ENCODE measurements at places on chromosomes 11 and 22.
A peak's percentile ranks its signal among the peaks of the same experiment; 100 is the strongest.

GRCh38 chr11:64846998-64847666 lies 2.7 kb upstream of the CDC42BPG start:
- peak; percentile 85 for DNase-seq

DNA sequence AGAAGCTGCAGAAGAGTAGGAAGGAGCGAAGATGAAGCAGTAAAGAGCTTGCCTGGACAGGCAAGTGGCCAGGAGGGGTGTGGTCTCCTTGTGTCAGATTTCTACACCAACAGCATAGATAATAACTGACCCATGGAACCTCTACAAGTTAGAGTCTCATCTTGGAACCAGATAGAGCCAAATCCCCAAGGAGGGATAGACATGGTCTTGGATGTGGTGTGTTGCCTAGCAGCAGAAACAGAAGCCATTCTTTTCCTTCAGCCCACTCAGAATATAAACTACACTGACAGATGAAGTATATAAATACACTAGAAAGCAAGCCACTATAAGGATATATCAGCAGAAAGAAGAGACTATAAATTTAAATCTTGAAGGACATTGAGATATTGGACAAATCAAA lies 4.3 kb upstream of the CARD16 start:
- DNase-seq = no peak

DNA sequence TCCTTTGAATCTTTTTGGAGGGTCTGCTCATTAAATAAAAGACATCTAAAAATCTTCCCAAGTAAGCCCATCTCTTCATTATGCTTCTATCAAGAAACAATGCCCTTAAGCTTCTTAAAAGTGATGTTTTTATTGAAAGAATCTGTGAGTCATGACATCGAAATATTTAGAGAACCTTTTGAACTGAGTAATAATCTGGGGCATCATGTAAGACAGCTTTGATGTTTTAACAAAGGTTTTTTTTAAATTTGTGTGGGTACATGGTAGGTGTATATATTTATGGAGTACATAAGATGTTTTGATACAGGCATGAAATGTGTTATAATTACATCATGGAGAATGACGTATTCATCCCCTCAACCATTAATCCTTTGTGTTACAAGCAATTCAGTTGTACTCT lies 46.8 kb downstream of the PLAAT5 start:
- no peak for DNase-seq

DNA sequence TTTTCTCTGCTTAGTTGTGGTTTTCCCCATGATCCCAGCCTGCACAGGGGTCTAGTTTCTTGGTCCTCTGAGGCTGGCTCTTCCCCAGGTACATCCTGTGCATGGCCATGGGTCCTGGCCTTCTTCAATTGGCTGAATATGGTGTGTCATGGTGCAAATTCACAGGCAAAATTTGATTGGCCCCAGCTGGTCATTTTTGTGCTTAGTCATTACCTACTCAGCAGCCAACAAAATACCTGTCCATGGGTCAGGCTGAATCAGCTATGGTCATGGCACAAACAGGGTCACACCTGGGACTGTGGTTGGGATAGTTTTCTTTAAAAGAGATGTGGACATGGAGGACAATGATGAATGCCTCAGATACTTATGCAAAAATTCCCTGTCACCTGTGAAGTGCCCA lies 85.7 kb downstream of the CSNK2A3 start:
- no peak for DNase-seq

GRCh38 chr11:123166071-123166559 lies 28.9 kb downstream of the CLMP start:
- DNase-seq = no peak

GRCh38 chr11:70655816-70656215 lies 257.5 kb downstream of the CTTN start:
- DNase-seq = no peak

DNA sequence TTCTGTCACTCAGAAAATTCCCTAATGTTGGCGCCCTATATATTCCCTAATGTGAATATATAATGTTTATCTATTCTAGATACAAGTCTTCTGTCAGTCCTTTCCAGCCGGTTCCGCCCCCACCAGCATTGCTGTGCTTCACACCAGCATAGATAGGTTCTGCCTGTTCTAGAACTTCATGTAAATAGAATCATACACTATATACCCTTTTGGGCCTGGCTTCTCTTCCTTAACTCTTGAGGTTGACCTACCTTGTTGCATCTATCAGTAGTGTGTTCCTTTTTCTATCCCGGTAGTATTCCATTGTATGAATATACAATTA lies 34.6 kb downstream of the OTOG start:
- DNase-seq = no peak

DNA sequence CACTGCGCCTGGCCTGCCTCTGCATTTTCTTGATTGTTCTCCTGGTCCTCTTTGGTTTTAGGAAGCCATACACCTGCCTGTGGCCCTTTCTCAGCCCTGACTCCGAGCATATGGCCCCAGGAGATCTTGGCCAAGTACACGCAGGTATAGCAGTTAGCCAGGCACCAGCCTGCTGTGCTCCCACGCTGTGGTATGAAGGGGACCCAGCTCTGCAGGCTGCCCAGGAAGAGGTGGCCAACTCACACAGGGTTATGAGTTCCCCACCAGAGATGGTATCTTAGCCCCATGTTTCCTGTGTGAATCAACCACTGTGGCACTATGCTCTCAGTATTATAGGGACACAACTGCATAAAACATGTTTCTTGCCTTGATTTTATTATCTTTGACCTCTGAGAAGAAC lies 31.1 kb downstream of the SGSM3 start:
- DNase-seq = no peak

DNA sequence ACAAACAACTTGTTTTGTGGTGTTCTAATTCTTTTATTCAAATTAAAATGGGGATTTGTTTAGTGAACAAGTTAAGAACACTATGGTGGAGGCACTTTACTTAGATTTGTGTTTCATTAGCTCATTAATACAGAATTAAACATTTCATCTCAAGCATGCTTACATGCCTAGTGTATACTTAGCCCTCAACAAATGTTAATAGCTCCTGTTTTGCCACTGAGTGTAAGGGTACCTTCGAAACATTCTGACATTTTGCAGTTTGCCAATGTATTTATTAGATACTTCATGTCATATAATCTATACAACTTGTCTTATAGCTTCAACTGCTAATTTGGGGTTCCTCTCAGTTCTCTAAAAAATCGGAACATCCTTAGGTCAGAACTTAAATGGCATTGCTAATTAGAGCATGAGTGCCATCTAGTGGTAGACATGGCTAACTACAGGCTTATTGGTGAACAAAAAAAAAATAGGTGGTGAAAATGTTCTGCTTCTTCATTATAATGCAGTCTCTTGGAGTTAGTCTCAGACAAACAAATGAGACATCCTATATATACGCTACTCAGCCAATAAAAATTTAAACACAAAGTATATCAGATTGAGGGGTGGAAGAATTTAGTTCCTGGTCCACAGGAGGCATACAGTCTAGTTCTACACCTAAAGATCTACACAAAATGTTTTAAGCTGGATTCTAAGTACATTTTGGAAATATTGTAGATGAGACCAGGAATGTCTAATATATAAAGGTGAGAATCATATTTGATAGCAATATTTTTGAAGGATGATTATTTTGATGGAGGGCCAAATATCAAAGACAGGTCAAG lies 4.9 kb upstream of the CNTN5 start:
- no peak for DNase-seq

- no peak for DNase-seq
Measured at GRCh38 chr22:35132568-35132967, 66.6 kb downstream of the ISX start.

GRCh38 chr22:45843031-45843430 lies 133.9 kb downstream of the WNT7B start:
- DNase-seq = no peak

DNA sequence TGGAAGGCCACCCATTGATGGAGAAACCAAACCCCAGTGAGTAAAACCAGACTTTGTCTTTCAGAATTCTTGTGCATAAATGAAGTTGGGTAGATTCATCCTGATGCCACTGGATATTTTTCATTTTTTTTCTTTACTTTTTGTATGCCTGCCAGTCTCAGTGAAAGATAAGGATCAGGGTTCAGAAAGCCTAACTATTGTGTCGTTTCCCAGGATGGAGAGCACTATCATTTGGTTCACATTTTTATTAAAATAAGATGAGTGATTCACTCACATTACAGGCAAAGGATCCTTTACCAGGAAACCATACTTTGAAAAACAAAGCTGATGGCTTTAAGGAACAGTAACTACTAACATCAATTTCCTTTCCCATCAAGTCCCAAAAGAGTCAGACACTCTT lies 52.0 kb downstream of the ARFGAP2 start:
- DNase-seq = no peak

DNA sequence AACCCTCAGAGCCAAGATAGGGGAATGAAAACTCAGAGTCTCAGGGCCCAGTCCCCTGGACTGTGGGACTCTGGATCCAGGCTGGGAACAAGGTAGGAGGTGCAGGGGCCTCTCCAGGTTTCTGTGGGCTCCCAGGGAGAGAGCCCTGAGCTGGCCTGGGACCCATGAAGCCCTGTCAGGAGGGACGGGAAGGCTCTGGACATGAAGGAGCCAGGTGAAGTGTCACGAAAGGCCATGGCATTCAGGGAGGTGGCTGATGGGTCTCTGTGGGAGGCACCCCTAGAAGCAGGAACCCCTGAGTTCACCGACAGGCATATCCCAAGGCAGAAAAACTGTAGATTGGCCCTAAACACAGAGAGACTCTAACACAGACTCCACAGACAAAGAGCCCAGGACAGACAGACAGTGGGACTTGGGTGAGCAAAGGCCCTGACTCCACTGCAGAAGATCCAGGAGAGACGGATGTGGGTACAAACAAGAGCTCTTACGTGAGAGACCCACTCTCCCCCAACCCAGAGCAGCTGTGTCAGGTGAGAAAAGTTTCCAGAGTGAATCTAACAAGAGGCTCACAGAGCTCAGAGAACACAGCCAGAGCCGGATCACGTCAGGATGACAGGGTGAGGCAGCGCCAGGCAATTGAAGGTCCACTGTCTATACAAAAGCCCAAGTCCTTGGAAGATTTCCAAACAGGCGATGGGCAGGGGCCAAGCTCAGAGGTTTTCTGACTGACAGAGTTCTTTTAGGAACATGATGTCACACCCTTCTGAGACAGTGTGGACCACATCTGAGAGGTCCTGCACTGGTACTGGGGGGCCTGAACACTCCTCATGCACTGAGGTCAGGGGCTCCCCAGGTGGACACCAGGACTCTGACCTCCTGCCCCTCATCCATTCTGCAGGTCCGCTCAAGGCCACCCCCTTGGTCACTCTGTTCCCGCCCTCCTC lies 27.4 kb downstream of the IGLL5 start:
- DNase-seq = no peak

DNA sequence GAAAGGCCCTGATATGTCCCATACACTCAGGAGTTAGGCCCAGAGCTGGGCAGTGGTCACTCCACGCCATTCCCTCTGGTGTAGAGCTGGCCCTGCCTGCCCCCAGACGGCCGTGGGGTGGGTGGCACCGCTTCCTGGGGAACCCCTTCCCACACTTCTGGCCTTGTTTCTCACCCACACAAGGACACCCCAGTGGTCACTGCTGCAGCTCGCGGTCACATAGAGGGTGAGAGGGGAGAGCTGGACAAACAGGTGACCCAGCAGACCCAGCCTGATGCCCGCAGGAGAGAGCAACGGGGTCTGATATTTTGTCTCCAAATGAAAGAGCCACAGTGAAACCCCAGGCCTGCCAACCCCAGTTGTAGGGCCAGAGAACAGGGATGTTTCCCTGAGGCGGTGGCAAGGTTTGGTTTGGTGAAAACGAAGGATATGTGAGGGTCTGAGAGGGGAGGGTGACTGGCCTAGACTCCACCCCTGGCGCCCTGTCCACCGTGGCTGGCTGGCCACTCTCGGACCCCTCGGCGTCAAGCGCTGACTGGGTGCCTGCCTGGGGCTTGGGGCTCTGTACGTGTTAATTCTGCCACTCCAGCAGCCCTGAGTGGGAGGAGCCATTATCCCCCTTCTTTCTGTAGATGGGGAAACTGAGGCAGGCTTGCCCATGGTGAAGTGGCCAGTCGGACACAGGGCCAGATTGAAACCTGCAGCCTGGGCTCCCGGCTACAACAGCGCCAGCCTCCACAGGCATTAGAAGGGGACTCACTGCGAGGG lies 71.0 kb upstream of the PPARA start:
- DNase-seq = no peak
